HS-27A (cell line): ENCODE measurements at places on chromosomes 4 and X.

DNA sequence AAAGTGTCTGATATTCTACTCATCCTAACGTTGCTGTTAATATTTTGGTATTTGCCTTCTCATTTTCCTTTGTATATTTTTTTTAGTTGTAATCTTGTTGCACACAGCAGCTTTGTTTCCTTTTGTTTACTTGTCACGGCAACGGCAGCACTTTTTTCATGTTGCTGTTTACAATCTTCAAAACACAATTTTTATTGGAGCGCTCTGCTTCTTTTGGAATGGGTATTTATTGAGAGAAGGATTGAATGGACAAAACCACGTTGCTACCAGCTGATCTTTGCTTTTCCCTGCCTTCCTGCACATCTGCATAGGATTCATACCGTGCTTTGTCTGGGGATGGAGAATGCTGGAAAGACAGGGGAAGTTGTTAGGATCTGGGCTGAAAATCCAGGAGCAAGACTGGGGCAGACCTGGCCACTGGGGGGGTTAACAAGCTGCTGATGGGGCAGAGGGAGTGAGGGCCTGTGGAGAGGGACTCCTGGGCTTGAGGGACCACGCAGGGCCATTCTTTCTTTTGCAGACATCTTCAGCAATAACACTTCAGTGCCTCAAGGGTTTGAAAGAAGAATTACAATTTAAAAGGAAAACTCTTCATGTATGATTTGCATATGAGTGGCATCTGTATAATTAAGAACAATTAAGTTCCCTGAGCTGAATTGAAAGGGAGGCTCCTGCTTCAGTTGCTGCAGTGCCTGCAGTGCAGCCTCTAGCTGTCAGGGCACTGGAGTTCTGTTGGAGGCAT lies 69.8 kb downstream of the TMEM131L start:
- no peak for DNase-seq

DNA sequence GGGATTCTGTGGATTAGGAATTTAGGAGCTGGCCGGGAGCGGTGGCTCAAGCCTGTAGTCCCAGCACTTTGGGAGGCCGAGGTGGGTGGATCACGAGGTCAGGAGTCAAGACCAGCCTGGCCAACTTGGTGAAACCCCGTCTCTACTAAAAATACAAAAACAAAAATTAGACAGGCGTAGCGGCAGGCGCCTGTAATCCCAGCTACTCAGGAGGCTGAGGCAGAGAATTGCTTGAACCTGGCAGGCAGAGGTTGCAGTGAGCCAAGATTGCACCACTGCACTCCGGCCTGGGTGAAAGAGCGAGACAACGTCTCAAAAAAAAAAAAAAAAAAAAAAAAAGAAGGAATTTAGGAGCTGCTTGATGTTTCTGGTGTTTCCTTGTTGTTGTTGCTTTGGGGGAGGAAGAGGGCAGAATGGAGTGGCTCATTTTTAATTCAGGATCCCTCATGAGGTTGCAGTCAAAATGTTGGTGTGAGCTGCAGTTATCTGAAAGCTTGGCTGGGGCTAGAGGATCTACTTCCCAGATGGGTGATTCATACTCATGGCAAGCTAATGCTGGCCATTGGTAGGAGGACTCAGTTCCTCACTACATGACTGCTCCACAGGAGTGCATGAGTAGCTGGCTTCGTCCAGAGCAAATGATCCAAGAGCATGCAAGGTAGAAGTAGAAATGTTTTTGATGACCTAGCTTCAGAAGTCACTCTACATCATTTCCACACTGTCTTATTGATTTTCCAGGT lies 26.5 kb upstream of the JADE1 start:
- DNase-seq = no peak

DNA sequence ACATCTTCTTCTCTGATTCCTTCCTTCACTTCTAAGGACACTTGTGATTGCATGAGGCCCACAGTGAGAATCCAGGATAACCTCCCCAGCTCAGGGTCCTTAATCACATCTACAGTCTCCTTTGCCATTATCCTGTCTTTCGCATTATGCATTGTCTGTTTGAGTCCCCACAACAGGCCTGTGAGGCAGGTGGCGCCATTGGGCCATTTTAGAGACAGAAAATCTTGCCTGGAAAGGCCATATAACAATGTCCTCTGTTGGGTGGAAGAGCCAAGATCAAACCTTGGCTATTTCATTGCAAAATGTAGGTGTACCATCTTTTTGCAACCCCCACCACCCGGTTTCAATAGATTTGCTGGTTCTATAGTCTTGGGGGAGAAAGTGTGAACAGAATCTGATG lies 11.8 kb upstream of the DCUN1D4 start:
- no peak for DNase-seq

- DNase-seq = no peak
Measured at GRCh38 chrX:135498236-135498635, 22.2 kb upstream of the INTS6L start.

GRCh38 chr4:104901438-104901837 lies 245.2 kb upstream of the TET2 start:
- DNase-seq = no peak

DNA sequence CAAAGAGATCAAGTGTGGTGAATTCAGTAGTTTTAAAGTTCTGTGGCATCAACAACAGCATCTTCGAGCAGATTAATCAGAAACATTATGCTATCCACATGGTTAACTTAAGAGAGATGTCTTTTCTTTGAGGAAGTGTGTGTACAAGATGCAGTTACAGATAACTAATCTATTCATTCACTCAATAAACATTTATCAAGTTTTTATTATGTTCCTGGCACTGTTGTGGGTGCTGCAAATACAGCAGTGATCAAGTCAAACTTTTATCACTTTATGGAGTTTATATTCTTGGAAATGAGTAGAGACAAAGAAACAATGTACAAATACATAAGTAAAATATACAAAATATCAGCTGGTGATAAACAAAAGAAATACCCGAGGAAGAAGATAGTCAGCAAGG lies 66.4 kb downstream of the ATOH1 start:
- no peak for DNase-seq

DNA sequence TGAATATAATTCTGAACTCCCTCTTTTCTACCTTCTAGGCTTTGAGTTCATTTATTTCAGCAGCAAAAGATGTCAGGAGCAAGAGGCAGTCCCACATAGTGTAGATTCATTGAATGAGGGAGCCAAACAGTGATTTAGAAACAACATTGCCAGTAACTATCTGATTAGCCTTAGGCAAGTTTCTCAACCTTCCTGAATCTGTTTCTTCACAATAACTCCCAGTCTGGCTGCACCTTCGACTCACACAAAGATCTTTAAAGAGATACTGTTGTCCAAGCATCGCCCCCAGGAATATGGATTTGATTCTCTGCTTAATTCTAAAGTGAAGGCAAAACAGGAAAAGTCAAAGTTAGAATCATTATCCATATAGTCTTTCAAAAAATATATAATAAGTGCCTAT lies 1026.2 kb downstream of the DMD start:
- DNase-seq = no peak

- DNase-seq = no peak
Measured at GRCh38 chr4:67725981-67726380, 25.0 kb upstream of the UBA6 start.

DNA sequence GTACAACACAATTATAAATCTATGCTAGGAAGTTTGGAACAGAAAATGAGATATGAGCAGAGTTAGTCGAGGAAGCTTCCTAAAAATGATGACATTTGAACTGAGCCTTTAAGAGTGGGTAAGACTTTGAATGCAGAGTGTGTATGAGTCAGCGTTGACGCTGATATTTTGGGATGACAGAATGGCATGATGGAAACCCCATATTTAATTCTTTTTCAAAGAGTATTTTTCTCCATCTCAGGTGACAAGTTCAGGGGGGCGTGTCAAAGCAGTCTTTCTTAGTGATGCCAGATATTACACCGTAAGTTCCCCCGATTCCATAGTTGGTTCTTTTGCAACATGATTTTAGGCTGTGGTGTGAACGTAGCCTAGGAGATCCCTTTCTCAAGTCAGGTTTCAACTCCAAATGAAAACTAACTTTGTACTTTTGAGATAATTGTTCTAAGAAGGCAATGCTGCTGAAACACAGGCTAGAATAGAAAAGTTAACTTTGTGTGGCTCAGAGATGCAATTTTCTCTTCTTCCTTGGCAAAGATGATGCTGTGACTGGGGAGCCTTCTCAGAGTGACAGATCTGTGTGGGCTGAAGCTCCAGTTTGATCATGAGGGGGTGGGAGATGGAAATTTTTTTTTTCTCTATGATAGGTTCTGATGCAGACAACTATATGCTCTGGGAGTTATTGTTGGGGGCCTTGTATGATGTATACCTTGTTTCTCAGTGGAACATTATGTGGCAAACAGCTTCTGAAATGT lies 59.2 kb downstream of the GLUD2 start:
- DNase-seq = no peak

DNA sequence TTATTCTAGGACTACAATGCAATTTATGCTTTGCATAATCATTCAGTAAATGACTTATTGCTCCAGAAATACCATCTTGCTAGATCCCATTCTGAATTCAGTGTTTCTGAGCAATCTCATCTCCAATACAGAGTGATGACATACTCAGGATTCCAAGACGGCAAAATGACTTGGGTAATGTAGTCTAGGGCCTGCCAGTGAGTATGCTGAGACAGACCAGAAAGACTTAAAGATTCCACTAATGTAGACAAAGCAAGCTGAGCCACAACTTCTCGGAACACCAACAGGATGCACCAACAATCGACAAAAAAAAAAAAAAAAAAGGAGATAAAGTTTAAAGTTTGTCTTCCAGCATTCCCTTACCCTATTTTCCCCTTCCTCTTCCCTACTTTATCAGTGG lies 919 bp upstream of the SEC24B start:
- peak; percentile 15 for DNase-seq

- DNase-seq = no peak
Measured at GRCh38 chrX:9905288-9905687, 61.9 kb upstream of the CLDN34 start.

- DNase-seq = peak; percentile 77
Measured at GRCh38 chr4:132982151-132982550, 166.9 kb upstream of the PCDH10 start.

- no peak for DNase-seq
Measured at GRCh38 chr4:118289794-118290193, 63.0 kb downstream of the PRSS12 start.

- no peak for DNase-seq
Measured at GRCh38 chrX:7446815-7447214, 298.9 kb upstream of the PUDP start.

DNA sequence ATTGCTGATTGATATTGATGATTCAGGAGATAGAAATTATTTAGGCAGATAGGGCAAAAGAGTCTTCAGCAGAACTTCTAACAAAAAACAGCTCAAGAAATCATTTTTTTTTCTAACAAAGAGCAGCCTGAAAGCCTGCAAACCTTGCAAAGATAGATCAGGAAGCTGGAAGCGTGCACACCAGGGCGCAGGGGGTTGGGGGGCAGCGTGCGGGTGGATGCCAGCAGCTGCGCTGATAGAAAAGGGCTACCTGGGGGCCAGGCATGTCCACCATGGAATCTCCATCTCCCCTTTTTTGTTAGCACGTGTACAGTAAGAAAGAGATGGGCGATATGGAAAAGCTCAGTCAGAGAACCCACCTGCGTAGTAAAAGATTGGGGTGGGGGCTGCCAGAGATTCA lies 1.7 kb upstream of the CCDC110 start:
- no peak for DNase-seq

DNA sequence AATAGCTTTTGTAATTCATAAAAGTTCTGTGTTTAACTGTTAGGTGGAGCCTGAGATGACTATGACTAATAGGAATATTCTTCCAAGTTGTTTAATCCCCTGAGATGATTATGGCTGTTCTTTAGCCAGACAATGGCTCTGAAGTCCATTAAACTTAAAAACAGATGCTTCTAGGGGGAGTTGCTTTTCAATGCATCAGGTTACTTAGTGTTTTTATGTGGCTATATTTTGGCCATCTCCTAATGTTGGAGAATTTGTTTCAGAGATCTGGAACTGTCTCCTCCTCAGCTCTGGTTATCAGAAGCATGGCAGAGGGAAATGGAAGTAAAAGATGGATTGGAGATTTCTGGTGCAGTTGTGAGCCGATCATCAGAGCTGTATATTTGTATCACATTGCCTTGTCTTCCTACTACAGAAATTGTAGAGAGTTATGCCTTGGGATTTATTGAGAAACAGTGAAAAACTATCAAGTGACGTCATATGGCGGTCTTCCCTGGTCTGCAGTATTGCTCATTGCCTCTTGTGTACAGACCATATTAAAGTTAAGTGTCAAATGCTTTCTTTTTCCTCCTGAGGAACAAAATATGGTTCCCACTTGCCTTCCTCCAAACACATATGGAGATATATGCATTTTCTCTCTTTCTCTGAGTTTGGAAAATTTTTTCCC lies 29.8 kb downstream of the SGMS2 start:
- DNase-seq = peak; percentile 34

DNA sequence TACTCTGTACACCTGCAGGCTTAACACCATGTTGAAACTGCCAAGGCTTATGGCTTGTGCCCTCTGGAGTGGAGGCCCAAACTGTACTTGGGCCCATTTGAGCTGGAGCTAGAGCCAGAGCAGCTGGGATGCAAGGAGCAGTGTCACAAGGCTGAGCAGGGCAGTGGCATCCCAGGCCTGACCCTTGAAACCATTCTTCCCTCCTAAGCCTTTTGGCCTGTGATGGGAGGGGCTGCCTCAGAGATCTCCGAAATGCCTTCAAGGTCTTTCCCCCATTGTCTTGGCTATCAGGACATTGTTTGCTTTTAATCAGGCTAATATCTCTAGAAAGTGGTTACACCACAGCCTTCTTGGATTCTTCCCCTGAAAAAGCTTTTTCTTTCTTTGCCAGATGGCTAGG lies 10.9 kb upstream of the PNMA5 start:
- no peak for DNase-seq

GRCh38 chr4:39227906-39228305 lies 45.6 kb downstream of the WDR19 start:
- no peak for DNase-seq

DNA sequence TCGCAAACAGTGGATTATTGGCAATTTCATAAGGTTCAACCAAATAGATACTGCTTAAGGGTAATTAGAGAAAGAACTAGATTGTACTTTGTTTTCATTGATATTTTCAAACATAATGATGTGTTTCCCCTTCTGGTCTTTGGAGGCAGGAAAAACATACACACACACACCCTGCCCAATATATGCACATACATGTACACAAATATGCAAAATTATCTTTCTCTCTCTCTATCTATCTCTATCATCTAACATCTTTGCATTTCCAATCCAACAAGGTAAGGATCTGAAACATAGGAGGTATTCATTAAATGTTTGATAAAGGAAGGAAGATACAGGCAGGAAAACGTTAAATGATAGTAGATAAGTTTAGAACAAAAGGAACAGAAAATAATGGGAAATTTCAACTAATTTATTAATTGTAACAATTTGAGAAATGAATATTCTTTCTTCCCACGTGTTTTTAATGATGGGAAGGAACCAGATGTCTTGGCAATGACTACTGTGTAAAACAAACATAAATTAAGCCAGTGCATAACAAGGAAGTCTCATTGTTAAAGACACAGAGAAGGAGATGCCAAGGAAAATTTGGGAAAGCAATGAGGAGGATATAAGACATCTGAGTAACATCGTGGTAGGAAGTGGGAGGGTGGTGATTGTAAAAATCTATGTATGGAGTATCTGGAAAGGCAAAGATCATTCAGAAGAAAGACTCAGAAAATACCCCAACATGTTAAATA lies 532.1 kb downstream of the GBA3 start:
- DNase-seq = no peak
